ENCODE measurements at places on chromosomes 3 and 15. TPM values are rescaled to one million over a fixed set of nuclear protein-coding genes. Genes with fewer than 3 reads are reported as not detected.

DNA sequence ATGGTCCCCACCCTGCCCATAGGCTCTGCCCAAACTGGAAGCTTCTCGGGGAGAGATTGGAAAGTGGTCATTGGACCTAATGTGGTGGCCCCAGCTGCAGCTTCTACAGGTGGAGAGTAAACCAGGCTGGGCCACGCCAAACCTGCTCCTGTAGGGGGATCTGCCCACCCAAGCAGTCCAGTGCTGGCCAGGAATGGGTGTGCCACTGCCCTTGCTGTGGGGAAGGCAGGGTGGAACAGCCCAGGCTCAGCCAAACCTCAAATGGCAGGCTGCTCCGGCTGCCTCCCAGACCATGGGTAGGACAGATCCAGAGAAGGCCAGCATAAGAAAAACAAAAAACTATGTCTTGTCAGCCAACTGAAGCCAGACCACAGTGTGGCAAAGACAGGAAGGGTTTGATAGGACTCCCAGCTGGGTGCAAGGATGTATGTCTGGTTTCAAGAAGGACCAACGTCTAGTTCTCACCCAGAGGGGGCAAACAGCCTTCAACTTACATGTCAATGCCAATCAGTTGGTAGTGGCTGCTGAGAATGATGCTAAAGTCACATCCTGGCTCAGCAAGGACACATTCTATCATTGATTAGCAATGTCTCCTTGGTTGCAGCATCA lies 267.3 kb downstream of the UACA start:
- H3K4me3 ChIP-seq = no peak overlapping the region
- H3K4me1 ChIP-seq = no peaks in the 10 kb centered on the region
- no peaks in the 10 kb centered on the region for H3K36me3 ChIP-seq
- no peaks in the 10 kb centered on the region for H3K27me3 ChIP-seq
- H3K27ac ChIP-seq = no peak overlapping the region

- peak; percentile 82 for DNase-seq
- H3K36me3 ChIP-seq = no peaks in the 10 kb centered on the region
- H3K4me3 ChIP-seq = peak overlapping the region; percentile 97
- peak overlapping the region; percentile 62 for H3K27ac ChIP-seq
- H3K27me3 ChIP-seq = no peaks in the 10 kb centered on the region
- peaks cover 26% of the 10 kb centered on the region for H3K4me1 ChIP-seq
Observed at GRCh38 chr3:52237657-52238172, 1.2 kb downstream of the TWF2 start.

GRCh38 chr3:46442576-46443530 lies 21.9 kb downstream of the LTF start:
- no peaks in the 10 kb centered on the region for H3K27me3 ChIP-seq
- no peak overlapping the region for H3K27ac ChIP-seq
- H3K4me3 ChIP-seq = no peak overlapping the region
- peaks cover 22% of the 10 kb centered on the region for H3K36me3 ChIP-seq

GRCh38 chr15:70541511-70541910 lies 221.8 kb downstream of the UACA start:
- H3K36me3 ChIP-seq = no peaks in the 10 kb centered on the region
- no peaks in the 10 kb centered on the region for H3K27me3 ChIP-seq
- H3K4me3 ChIP-seq = no peak overlapping the region
- DNase-seq = no peak
- no peak overlapping the region for H3K27ac ChIP-seq

DNA sequence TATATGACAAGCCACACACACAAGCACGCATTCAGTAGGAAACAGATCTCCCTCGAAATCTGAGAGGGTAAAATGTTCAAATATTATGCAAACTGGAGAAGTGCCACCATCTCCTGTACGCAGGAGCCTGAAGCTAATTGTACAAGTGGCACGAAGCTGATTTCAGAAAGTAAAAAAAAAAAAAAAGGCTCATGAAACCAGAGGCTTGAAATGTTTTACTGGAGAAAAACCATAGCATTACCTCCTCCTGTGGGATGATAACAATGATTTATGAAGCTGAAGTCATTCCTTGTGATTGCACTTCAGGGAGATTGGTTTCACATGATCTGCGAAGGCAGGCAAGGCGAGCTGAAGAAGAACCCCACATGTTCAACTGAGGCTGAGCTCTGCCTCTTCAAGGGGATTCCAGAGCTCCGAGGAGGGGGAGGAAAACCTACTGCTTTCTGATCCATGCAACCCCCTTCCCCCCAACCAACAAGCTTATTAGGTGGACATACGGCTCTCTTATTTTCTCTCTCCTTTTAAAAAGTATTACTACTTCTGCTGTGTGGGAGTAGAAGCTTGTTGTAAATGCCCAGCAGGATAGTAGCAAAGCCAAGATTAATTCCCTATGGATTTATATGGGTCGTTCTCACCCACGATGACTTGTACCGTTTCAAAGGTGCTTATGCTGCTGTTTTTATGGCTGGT lies 101.1 kb downstream of the GREM1 start:
- H3K4me3 ChIP-seq = no peak overlapping the region
- H3K27me3 ChIP-seq = no peaks in the 10 kb centered on the region
- peaks cover 2% of the 10 kb centered on the region for H3K4me1 ChIP-seq
- no peaks in the 10 kb centered on the region for H3K36me3 ChIP-seq
- DNase-seq = no peak

DNA sequence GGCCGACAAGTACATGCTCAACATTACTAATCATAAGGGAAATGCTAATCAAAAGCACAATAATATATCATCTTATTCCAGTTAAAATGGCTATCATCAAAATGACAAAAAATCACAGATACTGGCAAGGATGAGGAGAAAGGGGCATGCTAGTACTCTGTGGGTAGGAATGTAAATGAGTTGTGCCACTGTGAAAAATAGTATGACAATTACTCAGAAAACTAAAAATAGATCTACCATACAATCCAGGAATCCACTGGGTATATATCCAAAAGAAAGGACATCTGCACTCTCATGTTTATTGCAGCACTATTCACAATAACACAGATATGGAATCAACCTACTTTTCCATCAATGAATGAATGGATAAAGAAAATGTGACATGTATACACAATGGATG lies 1256.5 kb downstream of the SI start:
- H3K27ac ChIP-seq = no peak overlapping the region
- H3K27me3 ChIP-seq = no peaks in the 10 kb centered on the region
- H3K36me3 ChIP-seq = no peaks in the 10 kb centered on the region
- no peak overlapping the region for H3K4me3 ChIP-seq

GRCh38 chr15:51737522-51738305 lies at the start of gene LYSMD2:
TSS of gene LYSMD2 (minus strand) at chr15:51737655. CDS start at chr15:51737622, 33 bp downstream.
- peak within 1 kb of the TSS; percentile 47 for H3K27ac ChIP-seq
- DNase-seq = peak; percentile 81
- peak within 1 kb of the TSS; percentile 78 for H3K4me3 ChIP-seq
- no peaks in the 10 kb centered on the region for H3K27me3 ChIP-seq
- H3K4me1 ChIP-seq = no peaks in the 10 kb centered on the region

- H3K27me3 ChIP-seq = no peaks in the 10 kb centered on the region
- H3K4me3 ChIP-seq = no peak overlapping the region
- DNase-seq = no peak
- H3K36me3 ChIP-seq = no peaks in the 10 kb centered on the region
Observed at GRCh38 chr15:91942720-91943394, 89.3 kb downstream of the SLCO3A1 start.

- no peak overlapping the region for H3K4me3 ChIP-seq
- no peak for DNase-seq
- no peak overlapping the region for H3K27ac ChIP-seq
- no peaks in the 10 kb centered on the region for H3K27me3 ChIP-seq
Observed at GRCh38 chr15:33430577-33430976, 119.8 kb downstream of the RYR3 start.

DNA sequence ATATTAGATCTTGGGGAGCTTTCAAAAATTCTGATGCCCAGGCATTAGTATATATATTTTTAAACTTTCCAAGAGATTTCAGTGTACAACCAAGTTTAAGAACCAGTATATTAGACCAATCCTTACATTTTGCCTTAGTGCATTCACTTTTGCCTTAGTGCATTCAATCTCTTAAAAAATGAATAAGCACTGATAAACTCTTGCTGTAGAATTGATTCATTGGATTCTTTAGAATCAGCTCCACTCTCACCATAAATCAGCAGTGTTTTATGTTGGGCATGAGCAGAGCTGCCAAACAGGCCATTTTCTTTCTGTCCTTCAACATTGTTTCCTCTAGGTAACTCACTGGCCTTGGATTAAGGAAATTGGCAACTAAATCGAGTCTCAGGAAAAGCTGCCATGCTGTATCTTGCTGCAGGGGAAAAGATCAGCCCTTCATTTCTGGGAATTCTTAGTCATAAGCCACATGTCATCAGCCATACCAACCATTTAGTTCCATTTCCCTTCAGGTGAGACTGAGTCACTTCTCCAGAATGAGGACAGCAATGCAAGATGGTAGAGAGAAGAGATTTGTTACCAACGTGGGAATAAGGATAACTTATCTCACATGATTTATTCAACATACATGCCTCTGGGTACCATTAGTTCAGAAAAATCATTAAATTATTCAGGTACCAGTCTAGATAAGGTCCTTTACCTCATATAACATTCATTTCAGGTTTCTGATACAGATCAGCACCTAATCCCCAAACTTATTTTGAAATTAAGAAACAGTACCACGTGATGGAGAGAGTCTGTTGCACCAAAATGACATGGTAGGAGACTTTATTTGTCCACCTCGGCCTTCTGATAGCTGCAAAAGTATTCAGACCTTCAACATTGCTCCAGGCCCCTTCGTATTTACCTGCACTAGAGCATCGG lies 192.5 kb downstream of the P3H2 start:
- DNase-seq = no peak
- H3K27ac ChIP-seq = peak overlapping the region; percentile 61
- H3K27me3 ChIP-seq = no peaks in the 10 kb centered on the region
- no peak overlapping the region for H3K4me3 ChIP-seq

GRCh38 chr15:97597801-97598200 lies 362.7 kb upstream of the ARRDC4 start:
- H3K36me3 ChIP-seq = no peaks in the 10 kb centered on the region
- no peak for DNase-seq
- no peaks in the 10 kb centered on the region for H3K4me1 ChIP-seq
- no peak overlapping the region for H3K27ac ChIP-seq
- no peak overlapping the region for H3K4me3 ChIP-seq

GRCh38 chr3:171187706-171188290 lies 161.3 kb upstream of the SLC2A2 start:
- H3K27ac ChIP-seq = no peak overlapping the region
- H3K36me3 ChIP-seq = no peaks in the 10 kb centered on the region
- peaks cover 17% of the 10 kb centered on the region for H3K4me1 ChIP-seq
- no peaks in the 10 kb centered on the region for H3K27me3 ChIP-seq

SMCO1 gene
- not detected for total RNA-seq

CPN2 gene
- total RNA-seq = not detected

ST3GAL6 gene
- total RNA-seq = 9.5 TPM

ARHGEF26 gene
- 4.0 TPM for total RNA-seq

RTP3 gene
- not detected for total RNA-seq

FGF12 gene
- 7.1 TPM for total RNA-seq

SLITRK3 gene
- 0.03 TPM for total RNA-seq

RBP2 gene
- 7.5 TPM for total RNA-seq

MED12L gene
- total RNA-seq = 0.28 TPM

Data from pancreas (tissue), 10 donors.